ENCODE measurements at places on chromosomes 16 and 17. TPM values are rescaled to one million over a fixed set of nuclear protein-coding genes. Genes with fewer than 3 reads are reported as not detected.

GRCh38 chr16:46618516-46618915, 2.7 kb downstream of the SHCBP1 start:
- DNase-seq, result no peak

Gene EVI2A
- 1.2 TPM for polyA plus RNA-seq

Gene STRADA
- 22.8 TPM for polyA plus RNA-seq

Gene PITPNM3
- 4.2 TPM for polyA plus RNA-seq

GRCh38 chr17:40542558-40543411, 22.5 kb downstream of the CCR7 start:
- peak; percentile 98 for DNase-seq

DNA sequence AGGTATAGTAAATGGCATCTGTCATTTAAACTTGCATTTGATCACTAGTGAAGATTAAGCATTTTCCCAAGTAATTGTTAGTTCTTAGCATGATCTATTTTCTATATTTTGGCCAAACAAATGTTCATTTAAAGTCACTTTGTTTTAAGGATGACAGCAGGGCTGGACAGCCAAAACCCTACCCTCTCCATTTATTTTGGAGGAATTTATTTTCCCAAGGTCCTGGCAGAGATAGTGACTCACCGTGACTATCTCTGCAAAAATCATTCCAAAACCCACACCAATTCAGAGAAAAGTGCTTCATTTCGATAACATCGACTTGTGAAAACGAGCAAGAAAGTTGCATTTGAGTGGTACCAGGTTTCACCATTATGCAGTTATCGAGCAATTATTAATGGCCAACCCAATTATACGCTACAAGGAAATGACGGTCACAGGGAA, 665 bp upstream of the AKAP1 start:
- DNase-seq, result no peak

- DNase-seq, result no peak
Measured at GRCh38 chr16:88760424-88761142, 24.4 kb downstream of the PIEZO1 start.

GRCh38 chr16:88533932-88534637, 36.1 kb upstream of the ZC3H18 start:
- peak; percentile 89 for DNase-seq

Data from muscle of leg (tissue), 16 donors.